NCI-H524 (cell line): ENCODE measurements at places on chromosomes 16 and 17.

GRCh38 chr16:27844826-27845225, 218.7 kb downstream of the GSG1L start:
- no peak for DNase-seq

- no peak for DNase-seq
These were observed 432.6 kb downstream of the TOX3 start for GRCh38 chr16:52114379-52114778.

- DNase-seq, result no peak
These were observed 1.5 kb upstream of the MAPK7 start for GRCh38 chr17:19376811-19377210.

- DNase-seq, result no peak
These were observed 4.8 kb downstream of the SLC7A5 start for GRCh38 chr16:87864331-87864989.

GRCh38 chr17:16351831-16352230, 1.4 kb downstream of the CENPV start:
- no peak for DNase-seq

DNA sequence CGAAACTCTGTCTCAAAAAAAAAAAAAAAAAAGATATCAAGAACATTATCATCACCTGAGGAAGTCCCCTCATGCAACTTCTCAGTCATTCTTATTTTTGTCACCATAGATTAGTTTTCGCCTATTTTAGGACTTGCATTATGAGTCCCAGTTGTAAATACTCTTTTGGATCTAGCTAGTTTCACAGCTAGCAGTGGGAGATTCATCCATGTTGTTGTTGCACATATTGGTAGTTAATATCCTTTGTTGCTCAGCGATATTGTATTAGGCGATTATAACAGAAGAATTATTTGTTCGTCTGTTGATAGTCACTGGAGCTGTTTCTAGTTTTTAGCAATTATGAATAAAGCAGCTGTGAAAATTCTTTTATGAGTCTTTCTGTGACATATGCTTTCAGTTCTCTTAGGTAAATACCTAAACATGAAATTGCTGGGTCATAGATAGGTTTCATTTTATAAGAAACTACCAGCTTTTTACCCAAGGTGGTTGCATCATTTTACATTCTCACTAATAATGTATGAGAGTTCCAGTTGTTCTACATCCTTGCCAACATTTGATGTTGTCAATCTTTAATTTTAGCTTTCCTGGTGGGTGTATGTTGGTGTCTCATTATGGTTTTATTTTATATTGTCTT, 40.7 kb upstream of the MAP3K14 start:
- no peak for DNase-seq

DNA sequence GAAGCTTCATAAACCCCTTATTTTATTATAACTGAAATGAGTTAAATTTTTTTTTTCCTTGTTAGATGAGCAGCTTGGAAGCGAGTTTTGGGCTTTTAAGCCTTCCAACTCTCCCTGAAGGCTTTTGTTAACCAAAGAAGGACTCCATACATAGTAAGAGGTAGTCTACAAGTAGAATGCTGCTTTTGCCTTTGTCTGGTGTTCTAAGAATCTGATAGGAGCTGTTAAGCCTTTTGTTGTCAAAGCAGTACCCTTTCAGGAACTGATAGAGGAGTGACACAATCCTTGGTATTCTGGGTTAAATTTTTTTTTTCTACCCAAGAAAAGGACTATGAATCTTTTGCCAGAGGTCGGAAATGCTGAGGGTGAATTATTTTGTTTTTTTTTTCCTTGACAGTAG, 26.1 kb downstream of the MAP2K4 start:
- no peak for DNase-seq

- no peak for DNase-seq
These were observed 32.4 kb upstream of the TENT4B start for GRCh38 chr16:50120711-50121110.

- peak; percentile 78 for DNase-seq
These were observed 2.9 kb upstream of the MAP1LC3B start for GRCh38 chr16:87389245-87389644.

DNA sequence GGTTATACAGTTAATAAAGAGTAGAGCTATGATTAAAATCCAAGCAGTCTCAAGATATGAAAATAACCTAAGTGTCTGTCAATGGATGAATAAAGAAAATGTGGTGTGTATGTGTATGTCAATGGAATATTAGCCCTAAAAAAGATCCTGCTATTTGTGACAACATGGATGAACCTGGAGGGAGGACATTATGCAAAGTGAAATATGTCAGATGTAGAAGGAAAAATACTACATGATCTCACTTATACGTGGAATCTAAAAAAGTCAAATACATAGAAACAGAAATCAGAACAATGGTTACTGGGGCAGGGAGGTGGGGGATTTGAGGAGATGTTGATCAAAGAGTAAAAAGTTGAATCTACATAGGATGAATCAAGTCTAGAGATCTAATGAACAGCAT, 20.4 kb downstream of the BRIP1 start:
- DNase-seq, result no peak

DNA sequence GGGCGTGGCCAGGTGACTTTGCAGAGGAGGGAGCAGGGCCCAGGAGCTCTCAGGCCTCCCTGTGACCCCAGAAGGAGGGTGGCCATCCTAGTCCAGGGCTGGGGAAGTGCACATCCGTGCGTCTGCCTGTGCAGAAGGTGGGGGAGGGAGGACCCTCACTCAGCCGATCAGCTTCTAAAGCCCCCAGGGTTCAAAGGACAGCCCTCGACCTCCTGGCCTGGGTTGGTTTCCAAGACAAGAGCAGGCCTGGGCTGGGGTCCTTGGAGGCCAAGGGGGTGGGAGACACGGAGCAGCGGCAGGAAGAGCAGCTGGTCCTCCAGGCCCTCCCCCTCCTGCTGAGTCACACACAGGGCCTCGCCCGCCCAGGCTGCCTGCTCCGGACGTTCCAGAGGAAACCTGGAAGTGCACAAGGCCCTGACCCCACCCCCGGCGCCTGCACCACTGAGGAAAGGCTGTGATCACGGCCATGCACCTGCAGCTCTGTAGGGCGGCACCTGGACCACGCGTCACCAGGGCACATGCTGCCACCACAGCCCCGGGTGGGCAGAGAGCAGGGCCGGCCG, 67.1 kb upstream of the ZNF469 start:
- DNase-seq, result no peak

DNA sequence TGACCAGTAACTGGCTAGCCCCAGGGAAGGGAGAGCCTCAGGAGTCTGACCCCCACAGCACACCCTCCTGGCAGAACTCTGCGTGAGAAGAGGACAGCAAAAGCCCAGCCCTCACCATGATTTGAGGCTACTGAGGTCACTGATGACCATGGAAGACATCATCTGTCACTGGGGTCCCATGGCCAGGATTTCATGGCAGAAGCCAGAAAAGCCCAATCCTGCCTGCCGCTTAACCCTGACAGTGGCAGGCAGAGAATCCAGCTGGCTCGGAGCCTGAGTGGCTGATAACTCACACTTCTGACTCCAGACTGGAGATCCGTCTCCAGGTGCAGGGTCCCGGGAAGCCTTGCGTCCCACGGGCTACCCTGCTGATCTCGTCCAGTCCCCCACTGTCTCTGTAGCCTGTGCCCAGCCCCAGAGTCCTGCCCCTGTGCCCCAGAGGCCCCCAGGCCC, 17.5 kb downstream of the GRIN2C start:
- no peak for DNase-seq

GRCh38 chr16:86823888-86824671, 245.7 kb downstream of the FOXL1 start:
- DNase-seq, result no peak

DNA sequence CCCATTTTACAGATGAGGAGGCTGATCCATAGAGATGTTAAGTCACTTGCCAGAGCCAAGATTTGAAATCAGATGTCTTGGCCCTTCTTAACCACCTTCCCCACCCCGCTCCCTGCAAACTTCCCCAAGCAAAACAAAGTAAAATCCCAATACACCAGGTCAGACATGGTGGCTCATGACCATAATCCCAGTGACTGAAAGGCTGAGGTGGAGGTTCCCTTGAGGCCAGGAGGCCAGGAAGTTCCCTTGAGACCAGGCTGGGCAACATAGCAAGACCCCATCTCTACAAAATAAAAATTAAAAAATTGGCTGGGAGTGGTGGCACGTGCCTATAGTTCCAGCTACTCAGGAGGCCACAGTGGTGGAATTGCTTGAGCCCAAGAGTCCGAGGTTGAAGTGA, 28.9 kb upstream of the CSNK2A2 start:
- DNase-seq, result no peak

- no peak for DNase-seq
These were observed 178.5 kb upstream of the RPL38 start for GRCh38 chr17:74024871-74025531.

DNA sequence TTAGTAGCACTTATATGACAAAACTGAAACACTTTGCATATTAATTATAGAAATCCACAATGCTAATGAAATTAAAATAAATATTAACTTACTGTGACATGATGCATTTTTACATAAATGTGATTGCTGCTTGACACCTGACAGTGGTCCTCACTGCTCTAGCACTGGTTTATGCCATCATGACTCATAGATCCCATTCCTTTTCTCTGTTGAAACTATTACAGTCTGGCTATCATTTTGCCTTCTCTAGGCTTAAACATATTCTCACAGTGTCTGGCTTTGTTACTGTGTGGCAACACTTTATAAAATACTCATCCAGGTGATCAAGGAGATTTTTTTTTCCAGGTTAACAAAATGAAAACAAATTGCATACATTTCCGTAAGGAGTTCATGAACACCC, 108.0 kb downstream of the MRTFB start:
- no peak for DNase-seq

GRCh38 chr17:72120642-72121163, at the start of gene SOX9:
SOX9 (plus strand) TSS chr17:72121020; CDS start chr17:72121392, 372 bp downstream.
- DNase-seq, result peak; percentile 97

DNA sequence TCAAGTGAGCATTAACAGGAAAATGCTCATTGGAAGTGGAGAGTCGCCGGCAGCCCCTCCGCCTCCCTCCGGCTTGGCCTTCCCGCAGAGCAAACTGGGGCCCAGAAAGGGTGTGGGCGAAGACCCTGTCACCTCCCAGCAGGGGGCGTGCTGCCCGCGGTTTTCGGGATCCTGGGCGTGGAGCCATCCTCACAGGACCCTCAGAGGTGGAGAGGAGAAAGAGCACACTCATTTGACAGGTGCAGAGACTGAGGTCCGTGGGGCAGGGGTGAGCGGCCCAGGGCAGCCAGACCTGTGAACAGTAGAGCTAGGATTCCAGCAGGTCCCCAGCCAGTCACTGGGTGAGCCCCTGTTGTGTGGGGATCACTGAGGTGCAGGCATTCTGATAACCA, 1002.9 kb downstream of the KCNJ18 start:
- DNase-seq, result no peak

DNA sequence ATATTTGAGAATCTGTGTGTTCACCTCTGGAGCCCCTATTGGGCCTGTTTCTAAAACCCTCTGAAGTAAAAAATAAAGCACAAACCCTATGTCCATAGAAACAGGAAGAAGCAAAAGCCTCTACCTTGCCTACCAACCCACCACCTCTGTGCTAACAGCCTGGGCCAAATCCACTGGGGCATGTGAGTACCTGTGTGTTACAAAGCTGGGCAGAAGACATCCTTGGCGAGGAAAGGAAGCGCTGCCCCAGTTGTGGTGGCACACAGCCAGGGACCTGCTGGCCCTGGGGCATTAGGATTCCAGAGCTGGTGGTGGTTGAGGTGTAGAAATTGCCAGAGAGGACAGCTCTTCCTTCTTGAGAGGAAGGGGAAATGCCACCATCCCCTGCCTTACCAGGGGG, 30.0 kb downstream of the MYO18A start:
- no peak for DNase-seq

DNA sequence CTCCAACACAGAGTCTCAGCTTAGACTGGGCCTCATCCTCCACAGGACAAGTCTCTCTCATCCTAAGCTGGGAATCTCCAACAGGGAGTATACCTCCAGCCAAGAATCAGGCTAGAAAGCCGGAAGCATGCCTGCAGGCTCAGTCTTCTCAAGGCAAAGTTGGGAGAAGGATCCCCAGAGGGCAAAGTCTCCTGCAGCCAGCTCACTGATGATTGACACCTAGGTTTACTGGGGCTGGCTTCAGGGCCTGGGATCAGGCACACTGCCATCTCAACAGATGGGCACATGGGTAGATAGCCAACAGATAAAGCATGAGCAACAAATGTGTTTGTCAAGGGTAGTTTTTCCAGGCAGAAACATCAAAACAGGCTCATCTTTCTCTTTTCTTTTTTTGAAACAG, 56.1 kb upstream of the TOX3 start:
- DNase-seq, result no peak

DNA sequence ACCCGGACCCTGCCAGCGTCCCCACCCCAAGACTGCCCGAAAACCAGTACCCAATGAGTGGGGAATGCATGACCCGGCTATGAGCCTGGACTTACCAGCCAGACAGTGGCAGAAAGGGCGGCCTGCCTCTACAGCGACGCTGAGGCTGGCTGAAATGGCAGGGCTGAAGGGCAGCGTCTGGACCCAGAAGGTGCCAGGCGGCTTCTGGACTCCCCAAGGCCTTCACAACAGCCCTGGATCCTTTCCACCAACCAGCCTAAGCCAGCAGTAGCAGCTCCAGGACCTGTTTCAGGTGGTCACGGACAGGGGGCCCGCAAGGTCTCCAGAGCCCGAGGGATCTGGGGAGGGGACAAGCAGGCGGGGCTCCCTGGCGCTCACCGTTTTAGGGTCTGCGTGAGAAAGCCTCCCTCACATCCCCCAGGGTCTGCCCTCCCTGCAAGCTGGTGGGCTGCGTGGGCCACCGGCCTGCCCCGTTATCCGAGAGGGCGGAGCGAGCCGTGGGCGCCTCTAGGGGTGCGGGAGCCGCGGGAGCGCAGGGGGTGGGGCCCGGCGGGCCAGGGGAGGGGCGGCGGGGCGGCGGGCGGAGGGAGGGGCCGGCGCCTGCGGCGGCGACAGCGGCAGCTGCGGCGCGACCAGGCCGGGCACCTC, at the start of gene RIPOR1:
Gene RIPOR1 (plus strand): TSS at position 608 of the 648 bp plus-strand sequence. CDS start 9,618 bp downstream, outside the sequence.
- DNase-seq, result peak; percentile 45

GRCh38 chr16:87602001-87602775, at the start of gene JPH3:
JPH3 (plus strand) TSS chr16:87602508; CDS start chr16:87603147, 639 bp downstream.
- DNase-seq, result no peak

DNA sequence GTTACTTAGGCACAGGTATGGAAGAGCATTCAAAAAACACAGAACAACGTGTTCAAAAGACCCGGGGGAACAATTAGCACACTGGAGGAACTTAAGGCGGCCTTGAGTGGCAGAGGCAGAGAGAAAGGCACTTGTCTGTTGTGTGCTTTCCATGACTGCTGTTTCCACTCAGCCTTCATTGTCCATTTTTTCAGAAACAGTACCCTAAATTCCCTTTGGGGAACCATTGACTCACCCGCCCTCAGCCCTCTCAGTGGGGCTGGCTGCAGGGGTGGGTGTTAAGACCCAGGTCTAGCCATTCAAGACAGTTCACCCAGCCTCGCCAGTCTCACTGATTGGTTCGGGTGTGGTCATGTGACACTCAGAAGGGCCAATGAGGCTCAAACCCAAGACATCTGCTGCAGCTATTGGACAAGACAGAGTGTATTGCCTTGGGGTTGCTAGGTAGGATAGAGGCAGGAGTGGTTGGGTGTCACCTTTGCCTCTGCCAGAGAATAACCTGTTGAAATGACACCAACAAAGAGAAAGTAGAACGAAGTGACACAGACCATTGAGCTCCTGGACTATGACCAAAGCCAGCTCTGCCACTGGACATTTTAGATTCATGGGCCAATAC, 19.6 kb upstream of the CEP20 start:
- peak; percentile 80 for DNase-seq
